ENCODE measurements at places on chromosomes 1 and 21.
A peak's percentile ranks its signal among the peaks of the same experiment; 100 is the strongest.

GRCh38 chr1:39044762-39045161 lies 18.6 kb downstream of the NDUFS5 start:
- DNase-seq: no peak

DNA sequence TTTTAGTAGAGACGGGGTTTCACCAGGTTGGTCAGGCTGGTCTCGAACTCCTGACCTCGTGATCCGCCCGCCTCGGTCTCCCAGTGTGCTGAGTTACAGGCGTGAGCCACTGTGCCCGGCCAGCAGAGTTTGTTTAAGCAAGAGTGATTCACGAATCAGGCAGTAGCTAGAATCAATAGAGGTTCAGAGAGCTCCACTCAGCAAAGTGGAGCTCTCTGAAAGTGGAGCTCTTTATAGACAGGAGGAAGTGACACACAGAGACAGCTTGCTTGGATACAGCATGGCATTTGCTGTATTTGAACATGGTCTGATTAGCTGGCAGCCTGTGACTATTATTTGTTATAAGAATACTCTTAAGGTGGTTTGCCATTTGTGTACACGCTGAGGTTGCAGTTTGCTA lies 27.1 kb upstream of the CD34 start:
- DNase-seq: no peak

DNA sequence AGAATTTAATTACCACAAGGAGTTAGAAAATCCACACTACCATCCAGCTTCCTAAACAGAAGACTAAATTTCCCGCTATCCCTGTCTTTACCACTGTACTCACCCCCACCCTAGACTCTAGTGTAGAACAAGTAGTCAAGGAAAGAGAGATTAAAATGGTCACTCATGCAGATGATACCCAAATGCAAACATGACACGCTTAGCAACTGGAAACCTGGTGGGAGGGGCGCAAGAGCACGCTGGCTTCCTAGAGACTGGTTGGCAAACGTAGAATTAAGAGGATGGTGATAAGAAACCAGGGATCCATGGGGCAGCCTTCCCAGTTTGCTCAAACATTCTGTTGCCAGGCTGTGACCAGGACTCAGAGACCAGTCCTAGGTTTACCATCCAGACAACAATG lies 9.9 kb upstream of the LDLRAD1 start:
- DNase-seq: peak; percentile 38

DNA sequence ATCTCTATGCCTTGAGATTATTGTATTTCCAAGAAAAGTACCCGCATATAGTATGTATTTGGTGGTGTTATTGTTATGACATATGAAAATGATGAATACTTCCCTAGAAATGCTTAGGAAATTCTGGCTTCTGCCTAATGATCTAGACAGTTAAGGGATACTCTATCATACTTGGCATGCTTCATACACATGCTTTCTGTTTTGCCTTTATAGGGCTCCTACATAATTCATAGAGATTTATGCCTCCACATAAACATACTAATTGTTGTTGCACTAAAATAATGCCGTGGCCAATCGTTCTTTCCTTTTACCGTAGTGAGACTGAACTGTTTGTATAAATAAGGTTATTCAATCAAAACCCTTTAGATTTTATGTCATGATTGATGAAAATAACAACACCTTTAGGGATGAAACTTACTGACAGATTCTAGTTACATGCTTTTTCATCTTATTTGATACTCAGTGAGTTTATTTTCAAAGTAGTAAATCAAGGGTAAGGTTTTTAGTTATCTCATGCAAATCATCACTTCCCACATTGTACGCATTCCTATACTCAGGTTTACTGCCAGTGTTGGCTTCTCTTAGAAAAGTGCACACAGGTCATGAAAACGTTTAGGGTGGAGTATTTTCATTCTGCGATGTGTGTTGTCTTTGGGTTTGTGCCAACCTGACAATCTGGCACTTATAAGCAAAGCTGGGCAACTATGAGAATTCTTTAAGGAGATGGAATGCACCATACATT lies 40.5 kb upstream of the SCYL3 start:
- no peak for DNase-seq

GRCh38 chr1:207993477-207994445 lies 82.8 kb upstream of the CD34 start:
- no peak for DNase-seq

DNA sequence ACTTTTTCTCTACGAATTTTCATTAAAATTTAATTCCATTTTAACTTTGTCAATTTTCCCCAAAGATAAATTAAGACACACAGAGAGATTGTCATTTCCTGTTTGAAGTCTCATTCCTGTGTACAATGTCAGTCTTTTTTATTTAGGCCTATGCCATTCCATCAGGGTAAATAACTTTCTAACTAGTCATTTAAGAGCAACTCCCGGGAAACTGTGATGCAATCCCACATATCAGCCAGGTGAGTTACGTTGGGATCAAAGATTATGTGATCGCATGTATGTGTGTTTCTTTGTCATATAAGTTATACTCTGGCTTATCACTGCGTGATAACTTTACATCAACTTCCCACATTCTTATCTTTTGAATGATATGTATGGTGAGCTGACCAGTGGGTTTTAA lies 86.1 kb upstream of the S1PR1 start:
- DNase-seq: no peak

- no peak for DNase-seq
Measured at GRCh38 chr1:228141226-228142044, 1.4 kb downstream of the GUK1 start.

DNA sequence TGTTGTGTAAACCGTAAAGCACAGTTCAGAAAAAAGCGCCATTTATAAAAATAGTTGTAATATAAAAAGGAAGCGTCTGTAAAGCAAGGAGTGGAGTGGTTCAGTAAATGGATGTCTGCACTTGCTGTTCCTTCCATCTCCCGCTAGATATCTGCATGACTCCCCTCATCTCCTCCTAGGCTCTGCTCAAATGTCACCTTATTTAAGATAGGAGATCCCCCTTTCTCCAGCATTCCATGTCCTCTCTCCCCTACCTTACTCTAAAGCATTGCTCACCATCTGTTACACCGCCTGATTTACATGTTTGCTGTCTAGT lies 745 bp downstream of the MUL1 start:
- no peak for DNase-seq

GRCh38 chr1:95126846-95127245 lies 9.7 kb downstream of the TLCD4 start:
- no peak for DNase-seq

- no peak for DNase-seq
Measured at GRCh38 chr1:84277343-84278059, 24.0 kb upstream of the SAMD13 start.

GRCh38 chr1:172826096-172826741 lies 167.3 kb downstream of the FASLG start:
- DNase-seq: peak; percentile 49

Measured in NCI-H2081 (cell line).